ENCODE measurements at places on chromosomes 11 and 22.

DNA sequence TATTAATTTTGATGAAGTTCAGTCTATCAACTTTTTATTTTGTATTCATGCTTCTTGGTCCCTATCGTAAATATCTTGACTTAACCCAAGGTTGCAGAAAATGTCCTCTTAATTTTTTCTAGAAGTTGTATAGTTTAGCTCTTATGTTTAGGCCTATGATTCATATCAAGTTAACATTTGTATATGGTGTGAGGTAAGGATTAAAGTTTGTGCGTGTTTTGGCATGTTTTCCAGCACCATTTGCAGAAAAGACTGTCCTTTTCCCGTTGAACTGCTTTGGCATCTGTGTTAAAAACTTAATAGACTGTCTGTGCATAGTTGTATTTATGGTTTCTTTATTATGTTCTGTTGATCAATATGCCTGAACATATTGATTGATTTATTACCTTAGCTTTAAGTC lies 42.3 kb downstream of the ARHGEF12 start:
- H3K27me3 ChIP-seq: no peaks in the 10 kb centered on the region
- H3K4me1 ChIP-seq: peaks cover 61% of the 10 kb centered on the region
- no peaks in the 10 kb centered on the region for H3K36me3 ChIP-seq
- no peak overlapping the region for H3K27ac ChIP-seq

DNA sequence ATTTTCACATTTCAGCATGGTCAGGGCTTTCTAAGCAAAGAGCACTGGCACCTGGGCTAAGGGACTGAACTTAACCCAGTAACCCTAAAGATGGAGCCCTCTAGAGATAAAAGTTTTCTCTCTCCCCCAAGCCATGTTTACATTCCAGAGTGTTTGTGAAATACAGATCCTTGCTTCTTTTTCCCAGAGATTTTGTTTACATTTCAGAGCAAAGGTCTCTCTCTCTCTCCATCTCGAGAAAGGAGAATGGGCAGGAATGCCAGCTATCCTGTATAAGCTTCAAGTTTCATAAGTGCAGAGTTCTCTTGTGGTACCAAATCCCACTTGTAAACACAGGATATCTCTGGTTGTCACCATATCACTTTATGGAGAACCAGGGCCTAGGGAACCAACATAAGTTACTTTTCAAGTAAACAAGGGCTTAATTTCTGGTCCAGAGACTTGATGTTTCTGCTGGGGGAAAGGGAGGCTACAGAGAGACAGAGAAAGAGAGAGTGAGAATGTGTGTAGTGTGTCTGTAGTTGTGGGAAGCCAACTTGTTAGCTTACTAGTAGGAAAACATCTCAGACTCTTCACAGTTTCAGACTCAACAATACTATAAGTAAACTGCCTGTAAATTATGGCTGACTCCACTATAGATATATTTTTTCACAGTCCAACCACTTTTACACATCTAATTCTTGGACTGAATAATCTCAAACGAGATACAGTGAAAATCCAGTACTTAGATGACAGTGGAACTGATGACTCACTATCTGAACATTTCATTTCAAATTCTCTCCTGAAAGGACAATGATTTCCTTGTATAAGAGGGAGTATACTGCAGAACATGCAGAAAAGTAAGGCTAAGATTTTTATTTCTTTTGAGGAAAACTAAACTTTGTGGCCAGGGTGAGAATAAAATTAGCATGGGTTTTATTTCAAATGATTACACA lies 76.2 kb downstream of the ARHGAP32 start:
- no peaks in the 10 kb centered on the region for H3K4me1 ChIP-seq
- DNase-seq: no peak
- no peaks in the 10 kb centered on the region for H3K27me3 ChIP-seq
- no peaks in the 10 kb centered on the region for H3K36me3 ChIP-seq
- H3K27ac ChIP-seq: no peak overlapping the region
- H3K4me3 ChIP-seq: no peak overlapping the region

- peaks cover 11% of the 10 kb centered on the region for H3K4me1 ChIP-seq
- no peak overlapping the region for H3K27ac ChIP-seq
- no peak overlapping the region for H3K4me3 ChIP-seq
- DNase-seq: no peak
Observed at GRCh38 chr22:50034126-50035081, 21.8 kb upstream of the IL17REL start.

DNA sequence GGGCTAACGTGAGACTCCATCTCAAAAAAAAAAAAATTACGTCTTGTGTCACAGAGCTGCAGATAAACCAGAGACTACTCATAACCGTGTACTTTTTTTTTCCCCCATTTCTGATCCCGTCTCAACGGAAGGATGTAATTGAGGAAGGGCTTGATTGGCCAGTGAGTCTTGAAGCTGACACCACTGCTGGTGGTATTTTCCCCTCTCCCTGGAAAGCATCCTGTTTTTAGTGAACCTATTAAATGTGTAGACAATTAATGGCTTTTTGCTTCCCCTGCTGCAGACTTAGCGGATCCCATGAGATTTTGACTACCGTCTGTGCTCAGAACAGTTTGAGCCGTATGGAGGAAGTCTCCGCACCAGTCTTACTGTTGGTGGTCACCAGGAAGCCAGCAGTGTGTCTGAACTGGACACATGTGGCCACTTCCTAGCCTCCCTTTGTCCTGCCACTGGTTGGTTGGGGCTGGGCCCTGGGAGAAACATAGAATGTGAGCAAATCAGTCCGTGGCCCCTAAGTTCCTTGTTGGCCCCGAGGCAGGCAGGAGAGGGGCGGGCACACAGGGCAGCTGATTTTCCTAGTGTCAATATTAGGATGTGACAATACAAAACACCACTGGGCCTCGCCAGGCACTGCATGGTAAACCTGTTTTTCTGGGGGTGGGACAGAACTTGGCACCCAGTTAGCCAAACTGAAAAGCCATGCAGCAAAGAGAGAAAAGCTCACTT lies 3.1 kb downstream of the BIK start:
- H3K27me3 ChIP-seq: no peaks in the 10 kb centered on the region
- no peaks in the 10 kb centered on the region for H3K36me3 ChIP-seq
- no peak overlapping the region for H3K27ac ChIP-seq
- peaks cover 26% of the 10 kb centered on the region for H3K4me1 ChIP-seq
- no peak for DNase-seq
- H3K4me3 ChIP-seq: no peak overlapping the region

GRCh38 chr11:2586087-2586792 lies 113.6 kb downstream of the KCNQ1OT1 start:
- no peak overlapping the region for H3K4me3 ChIP-seq
- no peak for DNase-seq
- no peaks in the 10 kb centered on the region for H3K4me1 ChIP-seq
- no peak overlapping the region for H3K27ac ChIP-seq
- H3K27me3 ChIP-seq: no peaks in the 10 kb centered on the region

- no peaks in the 10 kb centered on the region for H3K36me3 ChIP-seq
- H3K27ac ChIP-seq: no peak overlapping the region
- no peaks in the 10 kb centered on the region for H3K27me3 ChIP-seq
- no peak for DNase-seq
- H3K4me3 ChIP-seq: no peak overlapping the region
Observed at GRCh38 chr11:57977709-57978108, 46.0 kb upstream of the OR9Q1 start.

All from vagina (tissue), 2 donors.